ENCODE measurements at places on chromosomes 12 and 14.

DNA sequence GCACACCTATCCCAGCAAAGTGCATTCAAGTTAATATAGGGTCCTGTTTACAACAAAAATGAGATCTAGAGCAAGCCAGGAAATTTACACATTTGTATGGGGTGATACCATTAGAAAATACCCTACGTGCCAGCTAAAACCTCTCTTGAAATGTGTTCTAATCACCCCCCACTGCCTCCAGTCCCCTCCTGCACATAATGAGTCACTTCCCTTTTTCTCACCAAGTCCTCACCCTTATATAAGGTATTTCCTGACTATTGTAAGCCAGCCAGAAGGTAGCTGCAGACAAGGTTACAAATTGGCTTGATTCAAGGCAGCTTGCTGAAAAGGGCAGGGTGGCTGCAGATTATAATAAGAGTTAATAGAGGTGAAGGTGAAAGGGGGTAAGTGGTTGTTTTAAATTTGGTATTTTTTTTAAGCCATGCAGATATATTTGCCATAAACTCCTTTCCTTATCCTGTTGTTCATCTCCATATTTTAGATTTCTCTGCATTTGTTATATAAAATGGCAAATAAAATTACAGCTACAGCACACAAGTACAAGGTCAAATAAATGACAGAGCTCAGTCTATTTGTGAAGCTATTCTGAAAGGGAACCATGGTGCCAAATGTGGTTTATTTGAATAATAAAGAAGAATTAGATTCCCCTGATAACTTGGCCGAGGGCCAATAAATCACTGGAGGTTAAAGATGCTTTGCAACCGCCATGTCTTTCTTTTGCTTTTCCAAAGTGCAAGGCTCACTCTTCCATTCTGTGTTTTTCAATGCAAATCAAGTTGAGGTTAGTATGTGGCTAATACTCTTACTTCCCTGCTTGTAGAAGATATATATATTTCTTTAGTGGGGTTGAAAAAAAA, 385.9 kb downstream of the EGLN3 start:
- no peak for DNase-seq

GRCh38 chr14:64970776-64971477, 1.2 kb downstream of the RAB15 start:
- DNase-seq = no peak

DNA sequence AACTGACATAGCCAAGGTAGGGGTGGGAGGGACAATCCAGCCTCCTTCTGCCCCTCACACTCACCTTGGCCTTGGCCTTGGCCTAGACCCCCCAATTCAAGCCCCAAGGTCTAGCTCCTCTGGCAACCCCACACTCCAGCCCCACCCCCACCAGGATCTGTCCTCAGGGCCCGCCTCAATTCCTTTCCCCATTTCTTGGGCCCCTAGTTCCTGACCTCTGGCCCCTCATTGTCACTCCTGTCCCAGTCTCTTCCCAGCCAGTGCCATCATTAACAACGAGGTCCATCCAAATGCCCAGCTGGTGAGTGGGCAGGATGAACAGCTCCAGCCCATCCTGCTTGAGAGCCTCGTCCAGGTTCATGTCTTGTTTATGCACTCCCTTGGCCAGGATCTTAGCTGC, 6.8 kb upstream of the GDF11 start:
- no peak for DNase-seq

- DNase-seq = no peak
These were observed 96.5 kb downstream of the KCNA5 start for GRCh38 chr12:5140190-5140589.

DNA sequence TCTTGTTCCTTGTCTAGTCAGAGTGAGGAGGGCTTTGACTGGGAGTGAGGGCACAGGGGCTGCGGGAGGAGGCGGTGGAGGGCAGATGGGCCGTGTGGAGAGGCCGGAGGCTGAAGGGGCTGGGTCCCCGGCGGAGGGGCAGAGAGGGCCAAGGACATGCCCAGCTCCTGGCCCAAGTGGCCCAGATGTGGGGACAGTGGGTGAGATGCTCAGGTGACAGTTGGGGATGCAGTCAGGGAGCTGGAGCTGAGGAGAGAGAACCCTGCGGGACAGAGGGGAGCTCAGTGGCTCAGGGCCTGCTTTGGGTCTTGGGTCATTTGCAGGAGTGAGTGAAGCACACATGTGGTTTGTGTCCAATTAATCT, 26.5 kb upstream of the PLD4 start:
- no peak for DNase-seq

DNA sequence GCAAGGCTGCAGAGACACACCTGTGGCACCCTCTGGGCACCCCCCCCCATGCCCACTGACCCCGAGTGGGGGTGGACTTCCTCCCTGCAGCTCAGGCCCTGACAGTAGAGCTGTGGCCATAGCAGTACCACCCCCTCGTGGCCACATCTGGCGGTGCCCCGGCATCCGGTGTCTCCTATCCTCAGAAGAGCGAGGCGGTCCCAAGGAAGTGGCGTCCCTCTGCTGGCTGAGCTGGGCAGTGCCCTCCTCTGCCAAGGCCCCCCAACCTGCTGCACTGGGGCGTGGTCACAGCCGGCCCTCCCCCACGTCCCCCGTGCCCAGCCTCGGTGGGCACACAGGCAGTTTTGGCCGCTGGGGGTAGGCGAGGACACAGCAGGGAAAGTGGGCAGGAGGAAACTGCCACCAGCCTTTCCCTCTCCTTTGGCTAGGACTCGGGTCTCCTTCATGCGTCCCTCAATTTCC, 6.0 kb upstream of the SLC6A12 start:
- DNase-seq = peak; percentile 53

- no peak for DNase-seq
These were observed 461.7 kb downstream of the GXYLT1 start for GRCh38 chr12:41683023-41683422.

- DNase-seq = no peak
These were observed 181.9 kb downstream of the C12orf42 start for GRCh38 chr12:103313894-103314293.

GRCh38 chr14:45716572-45716971, 463.6 kb upstream of the MIS18BP1 start:
- DNase-seq = no peak

DNA sequence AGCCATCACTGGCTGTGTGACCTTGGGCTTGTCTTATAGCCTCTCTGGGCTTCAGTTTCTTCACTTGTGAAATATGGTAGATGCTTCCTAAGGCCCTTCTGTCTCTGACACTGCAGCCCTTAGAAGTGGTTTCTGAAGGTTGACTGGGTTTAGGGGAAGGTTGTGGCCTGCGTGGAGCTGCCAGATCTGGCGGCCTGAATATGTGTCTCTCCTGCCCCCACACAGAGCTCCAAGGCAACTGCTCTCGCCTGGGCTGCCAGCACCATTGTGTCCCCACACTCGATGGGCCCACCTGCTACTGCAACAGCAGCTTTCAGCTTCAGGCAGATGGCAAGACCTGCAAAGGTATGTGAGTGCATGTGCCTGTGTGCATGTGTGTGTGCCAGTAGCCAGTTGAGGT, 4.0 kb downstream of the LRP1-AS start:
- no peak for DNase-seq

DNA sequence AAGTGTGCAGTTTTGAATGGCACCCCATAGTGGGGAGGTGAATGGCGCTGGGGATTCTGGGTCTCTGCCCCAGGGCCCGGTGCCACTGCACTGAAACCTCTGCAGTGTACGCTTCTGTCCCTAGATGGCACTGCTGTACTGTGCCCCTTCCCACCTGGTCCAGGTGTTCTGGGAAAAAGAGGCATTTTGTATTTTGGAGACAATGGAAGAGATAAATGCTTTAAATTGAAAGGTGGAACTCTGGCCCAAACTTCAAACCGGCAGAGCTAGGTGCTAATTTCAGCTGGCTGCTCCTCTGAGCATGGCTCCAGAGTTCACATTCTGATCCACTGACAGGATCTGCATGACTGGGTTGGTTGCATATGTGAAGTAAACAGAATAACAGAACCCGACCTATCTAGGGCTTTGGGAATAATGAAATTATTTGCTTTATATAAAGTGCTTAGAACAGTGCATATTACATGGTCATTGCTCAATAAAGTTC, 52.2 kb downstream of the KRT80 start:
- peak; percentile 50 for DNase-seq

DNA sequence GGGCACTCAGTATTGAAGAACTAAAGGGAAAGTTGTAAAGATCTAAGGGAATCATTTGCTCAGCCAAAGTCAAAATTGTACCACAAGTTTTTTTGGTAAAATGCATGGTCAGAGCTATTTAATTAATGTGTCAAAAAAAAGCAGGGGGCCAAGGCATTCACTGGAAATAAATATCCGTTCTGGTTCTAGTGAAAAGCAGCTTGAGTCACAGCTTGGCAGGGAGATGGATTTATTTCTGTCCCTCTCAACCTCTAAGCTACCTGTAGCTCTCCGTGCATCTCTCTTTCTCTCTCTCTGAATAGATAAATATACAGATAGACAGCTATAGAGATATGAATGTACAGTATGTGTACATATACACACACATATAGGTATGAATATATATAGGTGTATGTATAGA, 554.4 kb upstream of the TMEM132C start:
- no peak for DNase-seq

DNA sequence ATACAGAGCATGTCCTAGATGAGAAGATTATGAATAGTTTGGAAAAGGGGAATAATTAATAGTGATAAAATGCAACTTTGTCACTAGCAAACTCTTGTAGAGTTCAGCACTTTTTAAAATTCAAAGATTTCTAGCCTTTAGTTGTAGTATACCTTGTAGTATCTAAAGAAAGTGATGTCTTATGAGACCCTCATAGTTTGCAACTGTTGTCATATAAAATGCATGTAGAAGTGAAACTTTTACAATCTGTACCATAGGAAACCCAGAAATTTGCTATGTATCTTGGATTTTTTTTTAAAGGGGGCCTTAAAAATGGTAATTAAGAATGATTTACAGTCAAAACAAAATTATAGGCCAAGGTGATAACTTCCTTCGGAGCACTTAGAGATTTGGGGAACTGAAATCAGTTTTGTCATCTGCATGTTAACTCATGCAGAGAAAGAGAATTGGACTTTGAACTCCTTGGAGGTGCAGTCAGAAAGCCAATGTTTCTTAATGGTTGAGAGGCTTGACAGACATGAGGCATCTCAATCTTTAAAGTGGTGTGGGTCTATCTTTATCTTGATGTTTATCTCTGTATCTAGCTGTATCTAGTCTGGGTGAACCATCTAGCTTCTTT, 1.3 kb downstream of the LRRK2 start:
- DNase-seq = no peak

DNA sequence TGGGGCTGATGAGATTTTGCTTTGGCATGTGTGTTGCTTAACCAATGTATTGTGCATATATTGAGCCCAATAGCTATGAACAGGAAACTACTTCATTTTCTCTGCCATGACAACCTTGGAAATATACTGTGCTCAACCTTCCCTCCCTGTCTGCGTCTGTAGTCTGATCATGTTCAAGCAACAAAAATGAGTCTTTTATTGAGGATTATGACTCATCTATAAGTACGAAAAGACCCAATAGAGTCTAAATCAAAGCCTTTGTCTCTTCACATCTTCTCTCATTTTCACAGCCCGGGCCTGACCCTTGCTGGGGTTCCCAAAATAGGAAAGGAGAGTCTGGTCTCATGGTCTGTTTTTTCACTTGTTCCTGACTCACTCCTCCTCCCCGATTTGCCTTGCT, 158.2 kb downstream of the CAND1 start:
- no peak for DNase-seq

DNA sequence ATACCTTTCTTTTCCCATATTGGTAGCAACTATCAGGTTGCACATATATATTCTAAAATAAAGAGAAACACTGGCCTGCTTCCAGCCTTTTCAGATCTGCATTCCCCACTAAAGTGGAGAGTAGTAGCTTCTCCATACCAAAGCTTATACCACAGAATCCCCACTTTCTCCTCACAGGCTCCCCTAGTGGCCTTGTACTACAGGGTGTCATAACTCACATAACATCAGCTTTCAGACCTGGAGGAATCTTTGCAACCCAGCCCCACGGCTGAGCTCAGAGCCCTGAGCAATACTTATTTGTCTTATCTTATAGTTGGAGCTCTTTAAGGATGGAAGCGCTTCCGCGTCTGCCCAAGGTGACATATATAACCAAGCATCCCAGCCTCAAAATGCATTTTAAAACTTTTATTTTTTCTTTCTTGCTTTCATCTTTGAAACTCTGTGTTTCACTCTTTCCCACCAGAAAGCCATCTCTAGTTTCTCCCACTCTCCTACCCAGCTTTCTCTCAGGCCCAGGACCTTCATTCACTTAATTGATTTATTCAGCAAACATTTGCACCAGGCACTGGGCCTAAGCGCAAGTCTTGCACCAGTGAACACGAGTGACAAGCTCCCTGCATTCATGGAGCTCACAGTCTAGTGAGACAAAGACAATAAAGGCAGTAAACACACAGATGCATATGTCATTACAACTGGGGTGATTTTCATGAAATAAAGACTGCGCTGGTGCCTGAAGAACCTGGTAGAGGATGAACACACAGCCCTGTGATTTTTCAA, 254.7 kb downstream of the IPO8 start:
- no peak for DNase-seq

DNA sequence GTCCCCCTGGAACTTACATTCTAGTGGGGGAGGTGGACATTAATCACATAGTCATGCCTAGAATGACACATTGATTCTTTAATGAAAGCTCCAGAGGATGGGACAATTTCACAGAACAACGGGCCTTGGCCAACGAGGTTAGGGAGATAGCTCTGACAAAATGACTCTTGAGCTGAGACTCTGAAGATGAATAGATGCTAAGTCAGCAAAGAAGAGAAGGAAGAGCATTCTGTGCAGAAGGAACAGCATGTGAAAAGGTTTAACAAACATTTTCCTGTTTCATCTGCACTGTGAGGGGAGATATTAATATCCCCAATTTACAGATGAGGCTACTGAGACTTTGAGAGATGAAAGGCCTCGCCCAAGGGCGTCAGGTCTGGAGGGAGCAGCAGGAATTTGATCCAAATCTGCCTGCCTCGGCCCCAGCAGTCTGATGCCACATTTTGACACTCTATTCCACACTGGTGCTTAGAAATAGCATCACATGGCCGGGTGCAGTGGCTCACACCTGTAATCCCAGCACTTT, 193.6 kb downstream of the RBM19 start:
- no peak for DNase-seq

DNA sequence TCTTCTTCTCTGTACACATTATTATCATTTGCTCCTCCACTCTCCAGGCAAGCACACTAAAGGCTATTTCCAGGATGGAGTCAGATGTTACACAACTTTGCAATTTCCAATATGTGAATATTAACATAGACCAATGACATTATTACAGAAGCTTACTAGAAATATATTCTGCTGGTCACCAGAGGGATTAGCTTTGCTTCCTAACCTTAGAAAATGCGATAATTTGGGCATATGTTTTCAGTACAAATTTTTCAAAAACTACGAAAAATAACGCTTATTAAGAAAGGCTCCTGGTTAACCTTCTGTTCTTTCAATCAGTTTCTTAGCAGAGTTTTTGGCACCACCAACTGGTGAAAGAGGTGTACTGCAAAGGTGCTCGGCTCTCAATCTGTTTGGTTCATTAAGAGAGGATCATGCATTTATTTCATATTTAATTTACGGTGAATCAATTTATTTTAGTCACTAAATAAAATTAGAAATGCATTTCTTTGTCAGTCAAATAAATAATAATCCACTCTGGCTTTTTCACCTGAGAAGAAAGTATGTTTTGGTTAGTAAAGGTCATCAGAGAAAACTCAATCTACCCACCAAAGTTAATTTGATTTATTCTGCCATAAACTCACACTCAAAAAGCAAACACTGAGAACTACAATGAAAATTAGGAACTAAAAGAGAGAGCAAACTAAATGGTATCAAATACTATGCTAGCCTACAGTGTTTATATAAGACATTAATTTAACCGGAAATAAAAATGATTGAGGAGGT, 39.2 kb downstream of the EFCAB11 start:
- peak; percentile 67 for DNase-seq

- DNase-seq = no peak
These were observed 28.3 kb downstream of the VDR start for GRCh38 chr12:47876440-47876960.

GRCh38 chr12:87274594-87275245, 754.5 kb downstream of the C12orf50 start:
- no peak for DNase-seq

Measured in stimulated activated CD4-positive, alpha-beta T cell treated with anti-CD3 and anti-CD28 coated beads, Interleukin-2, amount 100 ng/mL, for 24 hours (primary cell).